ENCODE measurements at places on chromosomes 1 and 21.

- DNase-seq: no peak
Observed at GRCh38 chr1:59564192-59564891, 250.4 kb upstream of the HOOK1 start.

- DNase-seq: no peak
Observed at GRCh38 chr1:225846331-225847310, 35.6 kb downstream of the TMEM63A start.

- no peak for DNase-seq
Observed at GRCh38 chr1:160746836-160747500, 7.9 kb downstream of the SLAMF7 start.

DNA sequence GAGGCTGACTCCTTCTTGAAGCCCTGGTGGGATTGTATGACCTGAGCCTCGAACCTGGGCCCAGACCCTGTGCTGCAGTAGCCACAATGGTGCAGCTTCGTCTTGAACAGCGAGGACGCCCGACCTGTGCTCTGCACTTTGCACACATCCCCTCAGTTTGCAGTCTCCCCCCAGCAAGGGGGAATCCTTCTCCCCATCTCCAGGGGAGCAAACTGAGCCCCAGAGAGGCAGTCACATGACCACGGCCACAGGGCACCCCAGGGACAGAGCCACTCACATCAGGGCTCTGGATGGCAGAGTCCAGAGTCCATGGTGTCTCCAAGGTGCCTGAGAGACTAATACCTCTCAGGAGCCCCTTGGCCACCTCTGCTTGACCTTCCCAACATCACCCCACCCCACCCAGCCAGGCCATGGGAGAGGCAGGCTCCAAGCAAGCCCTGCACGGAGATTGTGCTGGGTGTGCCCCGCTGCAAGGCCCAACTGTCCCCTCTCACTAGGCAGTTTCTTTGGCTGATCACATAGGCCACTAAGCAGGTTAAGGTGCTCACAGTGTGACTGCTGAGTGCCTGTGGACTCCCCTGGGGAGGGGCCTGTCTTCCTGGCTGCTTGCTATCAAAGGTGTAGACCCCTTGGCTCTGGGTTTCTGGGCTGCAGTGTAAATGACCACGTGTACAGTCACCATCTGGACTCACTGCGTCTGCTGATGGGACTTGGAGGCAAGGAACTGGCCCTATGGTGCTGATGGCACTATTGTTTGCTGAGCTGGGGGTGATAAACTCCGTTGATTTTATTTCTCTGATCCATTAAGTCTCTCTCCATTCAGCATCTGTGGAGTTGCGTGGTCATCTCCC is 398.1 kb downstream of the MATN1 start:
- no peak for DNase-seq

DNA sequence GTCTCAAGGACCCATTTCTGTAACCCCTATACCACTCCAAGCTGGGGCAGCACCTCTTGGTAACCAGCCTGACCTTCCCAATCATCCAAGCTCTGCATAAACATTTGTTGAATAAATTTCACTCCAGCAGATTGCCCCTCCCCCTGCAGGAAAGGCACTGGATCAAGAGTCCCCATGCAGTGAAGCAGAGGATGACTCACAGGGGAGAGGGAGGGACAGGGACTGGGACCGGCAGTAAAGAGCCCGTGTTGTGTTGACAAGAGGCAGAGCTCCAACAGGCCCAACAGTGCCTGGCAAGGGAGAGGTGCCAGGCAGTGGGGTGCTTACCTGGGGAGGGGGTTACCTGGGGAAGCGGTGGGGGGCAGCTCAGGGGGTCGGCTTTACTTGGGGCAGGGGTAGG is 32.3 kb downstream of the SLC9A1 start:
- DNase-seq: no peak

DNA sequence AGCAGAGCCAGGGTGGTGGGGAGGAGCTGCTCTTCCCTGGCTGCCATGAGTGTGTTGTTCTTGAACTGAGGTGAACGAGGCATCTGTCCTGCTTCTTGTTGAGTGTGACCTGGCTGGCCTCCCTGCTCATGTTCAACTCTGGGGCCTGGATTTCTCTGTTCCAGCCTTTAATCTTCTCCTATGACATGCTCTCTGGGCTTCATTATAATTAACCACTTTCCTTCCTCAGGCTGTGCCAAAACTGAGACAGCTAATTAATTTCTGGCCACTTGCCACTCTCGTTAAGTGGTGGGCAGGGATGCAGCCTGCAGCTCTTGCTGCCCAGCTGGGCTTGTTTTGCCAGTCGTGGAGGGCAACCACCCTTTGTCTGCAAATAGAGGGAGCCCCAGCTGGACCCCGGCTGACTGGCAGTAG is 23.3 kb downstream of the OPRD1 start:
- DNase-seq: no peak

DNA sequence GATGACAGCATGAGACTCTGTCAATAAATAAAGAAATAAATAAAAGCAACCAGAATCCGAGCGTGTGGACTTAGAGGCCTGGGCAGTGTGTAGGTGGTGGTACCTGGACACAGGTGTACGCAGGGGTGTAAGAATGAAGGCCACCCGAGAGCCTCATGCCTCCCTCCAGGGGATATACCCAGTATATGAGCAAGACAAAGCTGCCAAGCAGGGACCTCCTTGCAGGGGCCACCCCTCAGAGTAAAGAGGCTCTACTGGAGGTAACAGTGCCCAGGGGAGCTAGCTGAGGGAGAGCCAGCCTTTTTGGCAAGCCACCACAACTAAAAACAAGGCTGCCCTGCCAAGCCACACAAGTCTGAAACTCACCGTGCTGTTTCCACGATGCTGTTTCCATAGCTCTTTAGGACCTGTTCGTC is 179.2 kb upstream of the RAB4A start:
- DNase-seq: no peak

- no peak for DNase-seq
Observed at GRCh38 chr1:19260211-19261138, 8.9 kb downstream of the MRTO4 start.

DNA sequence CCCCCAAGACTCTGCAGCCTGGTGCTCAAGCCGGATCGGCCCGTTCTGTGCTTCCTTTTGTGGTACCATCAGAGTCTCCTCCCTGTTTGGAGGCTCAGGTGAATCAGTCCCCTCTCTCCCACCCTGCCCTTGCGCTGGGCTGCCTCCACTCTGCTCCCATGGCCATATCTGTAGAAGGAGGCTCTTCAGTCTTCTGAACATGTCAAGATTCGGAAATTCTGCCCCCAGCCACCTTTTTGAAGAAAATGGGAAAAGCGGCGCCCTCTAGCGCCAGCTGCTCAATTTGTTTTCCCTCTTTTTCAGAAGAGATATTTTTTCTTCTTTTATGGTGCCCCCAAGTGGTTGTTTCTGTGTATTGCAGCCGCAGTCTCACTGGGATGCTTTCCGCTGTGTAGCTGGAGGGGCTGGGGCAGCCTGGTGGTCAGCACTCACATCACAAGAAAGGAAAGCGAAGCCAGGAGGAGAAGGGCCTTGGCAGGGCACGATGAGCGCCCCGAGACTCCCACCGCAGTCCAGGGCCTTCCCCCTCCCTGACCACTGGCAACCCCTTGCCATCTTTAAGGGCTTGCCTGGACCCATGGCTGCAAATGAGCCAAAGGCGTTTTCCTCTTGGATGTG is 58.4 kb upstream of the CACNA1E start:
- peak; percentile 62 for DNase-seq

- DNase-seq: no peak
Observed at GRCh38 chr1:164648636-164649035, 89.7 kb downstream of the PBX1 start.

- no peak for DNase-seq
Observed at GRCh38 chr1:37274486-37274885, 199.9 kb upstream of the ZC3H12A start.

DNA sequence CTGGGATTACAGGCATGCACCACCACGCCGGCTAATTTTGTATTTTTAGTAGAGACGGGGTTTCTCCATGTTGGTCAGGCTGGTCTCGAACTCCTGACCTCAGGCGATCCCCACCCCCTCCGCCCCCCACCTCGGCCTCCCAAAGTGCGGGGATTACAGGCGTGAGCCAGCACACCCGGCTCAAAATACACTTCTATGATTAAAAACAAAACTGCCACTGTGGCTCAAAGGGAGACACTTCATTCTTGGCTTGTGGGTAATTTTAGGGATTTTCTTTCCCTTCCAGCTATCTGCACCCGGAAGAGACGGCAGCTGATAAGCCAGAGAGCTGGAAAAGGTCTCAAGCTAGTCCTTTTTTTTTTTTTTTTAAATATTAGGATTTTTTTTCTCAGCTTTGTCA is 24.5 kb downstream of the TMPRSS2 start:
- no peak for DNase-seq

GRCh38 chr1:198179556-198179981 is 22.8 kb downstream of the NEK7 start:
- DNase-seq: no peak

- DNase-seq: no peak
Observed at GRCh38 chr1:42815941-42816584, 859 bp upstream of the ERMAP start.

DNA sequence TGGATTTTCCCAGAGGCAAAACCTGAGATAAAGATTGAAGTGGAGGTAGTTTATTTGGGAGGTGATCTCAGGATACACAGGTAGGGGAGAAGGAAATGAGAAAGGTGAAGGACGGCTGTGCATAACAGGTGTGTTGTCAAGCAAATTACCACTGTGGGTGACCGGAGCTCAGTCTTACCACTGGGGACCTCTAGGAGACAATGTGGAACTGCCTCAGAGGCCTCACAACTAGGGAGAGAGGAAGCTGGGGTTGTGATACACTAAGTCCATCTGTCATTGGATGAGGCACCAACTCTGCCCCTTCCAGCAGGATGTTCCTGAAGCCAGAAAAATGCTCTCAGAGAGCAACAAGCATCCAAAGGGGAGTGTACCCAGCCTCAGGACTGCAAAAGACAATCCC is 32.6 kb downstream of the GRIK3 start:
- DNase-seq: no peak

- no peak for DNase-seq
Observed at GRCh38 chr1:229296541-229296941, 25.6 kb downstream of the RAB4A start.

DNA sequence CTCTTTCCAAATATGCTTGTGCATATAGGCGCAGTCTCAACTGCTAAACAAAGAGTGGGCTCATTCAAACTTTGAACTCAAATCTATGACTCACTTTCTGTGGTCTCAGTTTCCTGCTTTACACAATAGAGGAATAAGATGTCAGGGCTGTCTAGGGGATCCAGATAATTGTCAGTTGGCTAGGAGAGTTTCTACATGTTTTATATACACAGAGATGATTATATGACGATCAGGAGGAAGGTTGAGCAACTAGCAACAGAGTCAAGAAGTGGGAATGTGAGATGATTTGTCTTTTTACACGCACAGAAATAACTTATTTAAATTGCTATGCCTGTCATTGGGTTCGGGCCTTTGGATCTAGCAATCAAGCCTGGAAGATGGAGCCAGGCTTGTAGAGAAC is 299.4 kb upstream of the LYPLAL1 start:
- DNase-seq: peak; percentile 18

DNA sequence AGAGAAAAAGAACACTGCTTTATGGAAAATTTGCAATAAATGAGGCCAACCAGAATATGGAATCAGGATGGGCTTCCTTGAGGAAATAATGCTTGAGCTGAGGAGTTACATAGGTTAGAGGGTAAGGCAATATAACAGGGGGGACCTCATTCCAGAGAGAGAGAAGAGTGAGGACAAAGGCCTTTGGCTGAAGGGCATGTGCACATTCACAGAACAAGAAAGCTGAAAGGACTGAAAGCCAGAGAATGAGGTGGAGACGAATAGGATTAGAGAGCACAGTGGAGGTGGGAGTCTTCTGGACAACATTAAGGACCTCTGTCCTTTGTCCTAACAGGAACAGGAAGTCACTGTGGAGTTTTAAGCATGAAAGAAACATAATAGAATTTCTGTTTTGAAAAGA is 60.7 kb upstream of the MROH9 start:
- DNase-seq: no peak

DNA sequence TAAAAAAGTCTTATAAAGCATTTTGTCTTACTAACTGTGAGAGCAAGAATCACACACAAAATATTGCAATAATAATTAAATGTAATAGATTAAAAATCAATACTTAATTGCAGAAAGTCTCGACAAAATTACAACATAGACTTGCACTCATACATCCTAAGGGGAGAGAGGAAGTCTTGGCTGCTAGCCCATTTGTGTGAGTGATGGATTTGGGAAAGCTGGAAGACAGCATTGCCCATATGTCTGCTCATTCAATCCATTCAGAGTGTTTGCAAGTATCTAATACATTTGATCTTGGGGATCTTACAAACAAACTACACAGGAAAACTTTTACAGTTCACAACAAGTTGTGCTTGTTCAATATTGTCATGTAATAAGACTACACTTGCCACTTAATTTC is 140.5 kb downstream of the COL11A1 start:
- no peak for DNase-seq

DNA sequence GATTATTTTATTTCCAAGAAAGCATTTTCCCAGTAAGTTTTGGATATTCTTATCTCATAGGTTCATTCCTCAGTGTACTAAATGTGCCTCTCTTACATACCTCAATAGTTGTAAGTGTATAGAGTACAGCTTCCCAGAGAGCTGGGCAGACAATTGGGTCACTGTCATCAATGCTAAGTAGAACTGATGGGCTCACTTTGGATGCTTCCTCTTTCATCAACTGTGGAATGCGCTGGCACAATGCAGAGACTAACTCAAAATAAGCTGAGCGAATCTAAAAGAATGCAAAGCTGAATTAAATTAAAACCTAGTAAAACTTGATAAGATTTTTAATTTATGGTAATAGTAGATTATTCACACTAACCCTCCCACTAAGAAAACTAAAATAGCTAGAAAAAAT is 21.5 kb downstream of the LTN1 start:
- no peak for DNase-seq

- DNase-seq: no peak
Observed at GRCh38 chr1:211376807-211377470, 50.3 kb downstream of the TRAF5 start.

DNA sequence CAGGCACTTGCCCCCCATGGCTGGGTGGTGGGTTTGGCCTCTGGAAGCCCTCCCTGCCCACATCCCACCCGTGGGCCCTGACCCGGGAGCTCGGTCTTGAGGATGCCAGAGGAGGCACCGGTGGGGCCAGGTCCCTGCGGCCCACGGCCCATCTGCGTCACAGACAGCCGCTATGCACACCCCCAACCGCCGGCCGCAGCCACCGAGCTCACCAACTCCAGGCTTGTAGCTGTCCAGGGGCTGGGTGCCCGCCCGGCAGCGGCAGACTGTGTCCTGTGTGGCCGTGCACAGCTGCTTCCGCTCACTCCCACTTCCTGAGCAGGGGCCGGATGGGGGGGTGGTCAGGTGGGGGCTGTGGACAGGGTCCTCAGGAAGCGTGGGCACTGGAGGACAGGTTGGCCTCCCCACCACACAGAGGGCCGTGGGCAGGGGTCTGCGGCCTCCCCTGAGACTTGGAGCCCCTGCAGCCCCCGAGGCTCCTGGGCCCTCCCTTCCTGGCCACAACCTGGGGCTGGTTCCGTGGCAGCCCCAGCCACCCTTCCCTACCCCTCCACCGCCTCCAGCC is 1.1 kb downstream of the TNFRSF4 start:
- DNase-seq: no peak

GRCh38 chr1:80495806-80496205 is 1304.9 kb upstream of the ADGRL2 start:
- no peak for DNase-seq
